ENCODE measurements at places on chromosomes 2 and 18. TPM values are rescaled to one million over a fixed set of nuclear protein-coding genes. Genes with fewer than 3 reads are reported as not detected.

DNA sequence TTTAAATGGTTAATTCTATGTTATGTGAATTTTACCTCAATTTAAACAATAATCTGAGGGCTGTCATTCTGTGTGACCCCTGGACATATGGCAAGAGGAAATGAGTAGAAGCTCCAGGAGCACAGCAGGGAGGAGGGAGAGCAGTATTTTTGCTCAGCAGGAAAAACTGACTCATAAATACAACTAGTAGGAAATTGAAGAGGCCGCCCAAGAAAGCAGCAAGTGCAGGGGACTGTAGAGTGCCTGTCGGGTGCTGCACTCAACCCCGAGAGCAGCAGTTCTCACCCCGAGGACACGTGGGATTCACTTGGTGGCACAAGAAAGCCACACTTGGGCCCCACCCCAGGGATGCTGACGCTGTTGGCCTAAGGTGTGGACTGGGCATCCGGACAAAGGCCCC, 60.8 kb downstream of the NPAS2 start:
- no peak for DNase-seq
- H3K4me3 ChIP-seq = no peak overlapping the region
- peaks cover 53% of the 10 kb centered on the region for H3K4me1 ChIP-seq
- peaks cover 19% of the 10 kb centered on the region for H3K36me3 ChIP-seq

GRCh38 chr2:10048501-10049171, 5.3 kb downstream of the KLF11 start:
- H3K4me3 ChIP-seq = no peak overlapping the region
- peaks cover 5% of the 10 kb centered on the region for H3K4me1 ChIP-seq
- no peak for DNase-seq
- no peak overlapping the region for H3K27ac ChIP-seq

GRCh38 chr2:137208431-137208891, 443.1 kb downstream of the THSD7B start:
- no peak for DNase-seq
- no peak overlapping the region for H3K4me3 ChIP-seq
- H3K27ac ChIP-seq = no peak overlapping the region
- no peaks in the 10 kb centered on the region for H3K27me3 ChIP-seq
- H3K36me3 ChIP-seq = no peaks in the 10 kb centered on the region
- H3K4me1 ChIP-seq = no peaks in the 10 kb centered on the region

DNA sequence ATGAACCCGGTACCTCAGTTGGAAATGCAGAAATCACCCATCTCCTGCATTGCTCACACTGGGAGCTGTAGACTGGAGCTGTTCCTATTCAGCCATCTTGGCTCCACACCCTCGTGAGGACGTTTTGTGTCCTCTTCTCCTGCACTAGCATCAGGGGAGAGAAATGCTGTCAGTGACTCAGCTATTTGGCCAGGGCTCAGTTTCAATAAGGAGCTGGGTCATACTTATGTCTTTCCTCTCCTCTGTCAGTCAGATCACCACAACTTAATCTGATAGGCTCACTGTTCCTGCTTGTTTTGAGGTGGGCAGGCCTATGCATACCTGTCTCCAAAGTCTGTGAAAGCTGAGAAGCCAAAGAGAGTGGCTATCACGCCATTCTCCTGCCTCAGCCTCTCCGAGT, 921.2 kb downstream of the DCC start:
- H3K4me1 ChIP-seq = no peaks in the 10 kb centered on the region
- no peak overlapping the region for H3K27ac ChIP-seq
- H3K36me3 ChIP-seq = no peaks in the 10 kb centered on the region
- no peak overlapping the region for H3K4me3 ChIP-seq

The SIX3 gene
- total RNA-seq = 1.4 TPM

The IL18RAP gene
- not detected for total RNA-seq
